Right kidney (tissue), 9 donors: ENCODE measurements at places on chromosomes 2 and 18.

- no peak for DNase-seq
Measured at GRCh38 chr18:7307030-7307429, 76.1 kb downstream of the LRRC30 start.

GRCh38 chr2:29082804-29083495 is 8.6 kb upstream of the PCARE start:
- DNase-seq: no peak

DNA sequence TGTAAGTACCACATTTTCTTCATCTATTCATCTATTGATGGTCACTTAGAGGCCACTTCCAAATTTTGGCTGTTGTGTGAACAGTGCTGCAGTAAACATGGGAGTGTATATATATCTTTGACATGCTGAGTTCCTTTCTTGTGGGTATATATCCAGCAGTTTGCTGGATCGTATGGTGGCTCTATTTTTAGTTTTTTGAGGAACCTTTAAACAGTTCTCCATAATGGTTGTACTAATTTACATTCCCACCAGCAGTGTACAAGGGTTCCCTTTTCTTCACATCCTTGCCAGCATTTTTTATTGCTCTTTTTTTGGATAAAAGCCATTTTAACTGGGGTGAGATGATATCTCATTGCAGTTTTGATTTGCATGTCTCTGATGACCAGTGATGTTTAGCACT is 7.3 kb upstream of the ATP5MC3 start:
- DNase-seq: no peak

DNA sequence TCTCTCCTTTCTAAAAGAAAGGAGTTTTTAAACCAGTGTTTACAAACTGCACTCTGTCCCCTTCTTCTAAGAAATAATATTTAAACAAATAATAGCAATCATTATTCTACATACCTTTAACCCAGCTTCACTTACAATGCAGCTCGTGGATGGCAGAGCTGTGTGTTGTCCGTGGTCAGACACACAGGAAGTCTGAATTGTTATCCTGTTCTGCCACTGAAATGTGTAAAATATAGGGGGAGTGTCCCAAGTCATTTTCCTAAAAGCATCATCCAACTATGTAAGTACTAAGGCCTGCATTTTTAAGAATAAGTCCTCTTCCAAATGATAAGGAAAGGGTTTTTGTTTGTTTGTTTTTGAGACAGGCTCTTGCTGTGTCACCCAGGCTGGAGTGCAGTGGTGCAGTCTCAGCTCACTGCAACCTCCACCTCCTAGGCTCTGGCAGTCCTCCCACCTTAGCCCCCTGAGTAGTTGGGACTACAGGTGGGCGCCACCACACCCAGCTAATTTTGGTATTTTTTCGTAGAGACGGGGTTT is 2.7 kb upstream of the PPP4R1 start:
- no peak for DNase-seq

DNA sequence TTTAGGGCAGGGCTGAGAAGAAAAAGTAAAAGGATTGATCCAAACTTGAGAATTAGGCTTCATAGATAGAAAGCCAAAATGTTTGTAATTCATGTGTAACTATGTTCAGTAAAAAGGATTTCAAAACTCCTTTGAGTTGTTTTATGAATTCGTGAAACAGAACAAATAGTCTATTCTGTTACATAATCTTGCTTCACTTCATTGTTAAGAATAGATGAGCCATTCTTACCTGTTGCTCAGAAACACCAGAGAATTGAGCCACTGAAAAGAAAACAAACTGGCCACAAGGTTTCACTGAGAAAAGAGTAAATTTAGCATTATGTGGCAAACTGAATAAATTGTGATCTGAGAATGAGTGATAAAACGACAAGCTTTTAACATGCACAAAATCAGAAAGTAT is 4.5 kb upstream of the ITPRID2 start:
- no peak for DNase-seq
